ENCODE measurements at places on chromosomes 3 and 15.
A peak's percentile ranks its signal among the peaks of the same experiment; 100 is the strongest.

DNA sequence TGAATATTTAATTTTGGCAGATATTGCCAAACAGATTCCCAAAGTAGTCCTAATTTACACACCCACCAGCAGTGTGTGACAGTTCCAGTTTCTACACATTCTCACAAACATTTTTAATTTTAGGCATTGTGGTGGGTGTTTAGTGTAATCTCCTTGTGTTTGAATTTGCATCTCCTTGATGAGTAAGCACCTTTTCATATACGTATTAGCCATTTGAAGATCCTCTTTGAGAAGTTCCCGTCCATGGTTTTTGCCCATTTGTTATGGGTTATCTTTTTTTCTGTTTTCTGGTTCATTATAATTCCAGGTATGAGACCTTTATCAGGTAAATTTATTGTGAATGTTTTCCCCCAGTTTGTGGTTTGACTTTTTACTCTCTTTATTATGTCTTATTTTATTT is 2.3 kb upstream of the TM4SF19 start:
- DNase-seq: no peak

DNA sequence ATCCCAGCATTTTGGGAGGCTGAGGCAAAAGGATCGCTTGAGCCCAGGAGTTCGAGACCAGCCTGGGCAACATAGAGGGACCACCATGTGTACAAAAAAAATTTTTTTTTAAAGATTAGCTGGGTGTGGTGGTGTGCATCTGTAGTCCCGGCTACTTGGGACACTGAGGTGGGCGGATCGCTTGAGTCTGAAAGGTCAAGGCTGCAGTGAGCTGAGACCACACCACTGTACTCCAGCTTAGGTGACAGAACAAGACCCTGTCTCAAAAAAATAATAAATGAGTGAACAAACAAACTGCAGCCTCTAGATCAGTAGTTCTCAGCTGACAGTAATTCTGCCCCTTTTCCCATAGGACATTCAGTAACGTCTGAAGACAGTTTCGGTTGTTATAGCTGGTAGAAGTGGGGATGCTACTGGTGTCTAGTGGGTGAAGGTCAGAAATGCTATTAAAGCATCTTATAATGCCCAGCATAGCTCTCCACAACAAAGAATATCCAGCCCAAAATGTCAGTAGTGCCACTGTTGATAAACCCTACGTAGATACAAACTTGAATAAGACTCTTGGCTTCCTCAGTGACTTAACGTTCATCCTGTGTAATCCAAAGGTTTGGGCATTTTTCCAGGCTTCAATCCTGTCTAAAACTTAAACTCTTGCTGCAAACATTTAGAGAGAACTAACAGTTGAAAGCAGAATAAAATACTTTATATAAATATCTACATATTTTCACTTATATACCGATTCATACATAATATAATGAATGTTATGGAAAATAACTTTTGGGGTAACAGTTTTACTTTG is 10.6 kb downstream of the SMC4 start:
- DNase-seq: no peak

DNA sequence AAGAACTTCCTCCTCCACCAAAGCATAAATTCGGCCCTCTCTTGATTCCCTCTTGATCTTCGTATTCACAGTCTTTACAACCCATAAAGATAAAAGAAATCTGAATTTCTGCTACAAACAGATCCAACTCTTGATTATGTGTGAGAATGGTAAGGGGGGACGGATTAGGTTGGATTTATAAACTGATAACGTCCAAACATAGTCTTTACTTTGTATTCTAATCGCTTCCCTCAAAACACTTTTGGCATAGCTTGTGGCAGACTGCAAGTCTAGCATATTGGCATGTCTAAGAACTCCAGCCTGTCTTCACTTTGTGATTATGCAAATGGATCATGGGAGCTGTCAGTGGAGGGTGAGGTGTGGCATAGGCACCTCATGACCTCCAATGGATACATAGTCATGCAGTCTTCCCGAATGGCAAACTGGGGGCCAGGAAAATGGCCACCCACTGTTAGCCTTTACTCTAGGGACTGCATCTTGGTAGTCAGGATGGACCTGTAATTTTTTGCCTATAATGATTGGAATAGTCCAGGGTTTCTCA is 24.3 kb upstream of the GPR171 start:
- no peak for DNase-seq

DNA sequence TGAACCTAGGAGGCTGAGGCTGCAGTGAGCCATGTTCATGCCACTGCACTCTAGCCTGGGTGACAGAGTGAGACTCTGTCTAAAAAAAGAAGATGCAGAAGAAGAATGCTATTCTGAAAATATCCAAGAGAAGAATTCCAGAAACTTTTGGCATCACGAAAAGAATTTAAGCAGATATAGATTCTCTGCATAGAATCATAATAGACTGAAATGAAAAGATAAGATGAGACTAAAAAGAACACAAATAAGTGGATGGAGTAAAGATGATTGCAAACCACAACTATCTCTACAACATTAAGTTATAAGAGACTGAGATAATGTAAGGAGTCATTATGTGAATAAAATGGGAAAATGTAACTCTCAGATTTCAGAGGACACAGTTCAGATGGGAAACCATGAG is 140.7 kb upstream of the TMC3 start:
- no peak for DNase-seq

GRCh38 chr3:140376136-140376889 is 301.6 kb upstream of the TRIM42 start:
- no peak for DNase-seq

DNA sequence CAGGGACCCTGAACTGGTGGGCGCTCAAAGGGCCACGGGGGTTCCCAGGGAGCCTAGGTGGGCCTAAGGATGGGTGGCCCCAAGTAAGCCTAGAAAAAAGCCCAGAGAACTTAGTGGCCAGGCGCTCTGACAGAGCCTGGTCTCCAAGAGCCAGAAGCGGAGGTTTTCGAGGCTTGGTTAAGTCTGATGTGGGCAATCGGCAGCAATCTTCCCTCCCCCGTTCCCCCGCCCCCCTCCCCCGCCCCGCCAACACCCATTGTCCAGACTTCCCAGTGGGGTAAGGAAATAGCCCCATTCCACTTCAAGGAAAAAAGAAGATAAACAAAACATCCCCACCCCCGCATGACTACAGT is 6.7 kb downstream of the EOMES start:
- no peak for DNase-seq

- DNase-seq: no peak
Observed at GRCh38 chr3:36548712-36549111, 168.4 kb downstream of the STAC start.

- no peak for DNase-seq
Observed at GRCh38 chr15:27804569-27805260, 294.4 kb downstream of the OCA2 start.

- DNase-seq: no peak
Observed at GRCh38 chr15:90982135-90982534, 12.2 kb downstream of the PRC1 start.

GRCh38 chr3:59262076-59262498 is 212.3 kb upstream of the CFAP20DC start:
- DNase-seq: no peak

DNA sequence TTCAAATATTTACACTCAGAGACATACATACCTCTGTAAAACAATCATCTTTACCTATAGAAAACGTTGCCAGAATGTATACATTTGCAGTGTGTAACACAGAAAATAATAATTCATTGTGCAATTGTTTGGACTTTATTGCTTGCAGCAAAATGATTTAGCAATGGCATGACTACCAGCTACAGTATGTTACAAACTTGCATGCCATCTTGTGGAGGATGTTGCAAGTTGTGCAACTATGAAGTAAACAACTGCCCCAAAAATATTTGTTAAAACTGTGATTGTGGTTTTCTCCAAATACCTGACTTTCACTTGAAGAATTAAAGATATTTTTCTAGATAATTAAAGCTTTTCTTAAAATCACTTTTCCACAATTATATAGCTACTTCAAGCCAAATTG is 27.1 kb upstream of the C3orf49 start:
- no peak for DNase-seq

DNA sequence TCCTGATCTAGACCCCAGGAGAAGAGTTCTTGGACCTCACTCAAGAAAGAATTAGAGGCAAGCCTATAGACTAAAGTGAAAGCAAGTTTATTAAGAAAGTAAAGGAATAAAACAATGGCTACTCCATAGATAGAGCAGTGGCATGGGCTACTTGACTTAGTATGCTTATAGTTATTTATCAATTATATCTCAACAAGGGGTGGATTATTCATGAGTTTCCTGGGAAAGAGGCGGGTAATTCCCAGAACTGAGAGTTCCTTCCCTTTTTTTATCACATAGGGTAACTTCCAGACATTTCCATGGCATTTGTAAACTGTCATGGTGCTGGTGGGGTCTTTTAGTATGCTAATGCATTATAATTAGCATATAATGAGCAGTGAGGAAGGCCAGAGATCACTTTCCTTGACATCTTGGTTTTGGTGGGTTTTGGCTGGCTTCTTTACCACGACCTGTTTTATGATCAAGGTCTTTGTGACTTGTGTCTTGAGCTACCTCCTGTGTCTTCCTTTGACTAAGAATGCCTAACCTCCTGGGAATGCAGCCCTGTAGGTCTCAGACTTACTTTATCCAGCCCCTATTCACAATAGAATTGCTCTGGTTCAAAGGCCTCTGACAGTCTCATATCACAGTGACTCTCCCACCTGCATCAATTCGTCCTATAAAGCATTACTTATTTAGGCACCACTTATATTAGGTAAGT is 35.3 kb upstream of the PLSCR2 start:
- DNase-seq: no peak

GRCh38 chr15:98296653-98297052 is 336.1 kb downstream of the ARRDC4 start:
- DNase-seq: no peak

GRCh38 chr3:65732051-65732935 is 306.4 kb downstream of the MAGI1 start:
- DNase-seq: peak; percentile 15

All from NCI-H1105 (cell line).